HEK293T (cell line): ENCODE measurements at places on chromosomes 2 and 18.

- DNase-seq: no peak
Measured at GRCh38 chr2:197340591-197340990, 30.0 kb upstream of the ANKRD44 start.

DNA sequence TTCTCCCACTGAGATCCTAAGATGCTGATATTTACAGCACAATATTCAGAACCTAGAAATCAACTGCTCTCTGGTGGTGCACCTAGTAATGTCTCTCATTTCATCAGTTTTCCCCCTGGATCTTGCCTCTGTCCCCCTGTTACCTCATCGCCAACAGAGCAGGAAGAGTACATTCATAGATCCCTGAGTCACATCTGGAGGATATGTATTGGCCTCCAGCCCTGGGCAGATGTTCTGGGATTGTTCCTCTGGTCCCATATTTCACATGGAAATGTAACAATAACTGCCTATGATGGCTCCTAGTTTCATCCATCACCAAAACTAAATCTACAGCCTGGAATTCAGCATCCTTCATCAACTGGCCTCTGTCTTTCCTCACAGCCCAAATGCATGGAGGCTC lies 278.8 kb upstream of the SLC14A2 start:
- no peak for DNase-seq

- DNase-seq: no peak
Measured at GRCh38 chr2:60067006-60067405, 486.4 kb downstream of the BCL11A start.

- no peak for DNase-seq
Measured at GRCh38 chr2:37585982-37586621, 85.3 kb downstream of the CDC42EP3 start.

GRCh38 chr18:22822024-22822423 lies 111.1 kb upstream of the RBBP8 start:
- no peak for DNase-seq

DNA sequence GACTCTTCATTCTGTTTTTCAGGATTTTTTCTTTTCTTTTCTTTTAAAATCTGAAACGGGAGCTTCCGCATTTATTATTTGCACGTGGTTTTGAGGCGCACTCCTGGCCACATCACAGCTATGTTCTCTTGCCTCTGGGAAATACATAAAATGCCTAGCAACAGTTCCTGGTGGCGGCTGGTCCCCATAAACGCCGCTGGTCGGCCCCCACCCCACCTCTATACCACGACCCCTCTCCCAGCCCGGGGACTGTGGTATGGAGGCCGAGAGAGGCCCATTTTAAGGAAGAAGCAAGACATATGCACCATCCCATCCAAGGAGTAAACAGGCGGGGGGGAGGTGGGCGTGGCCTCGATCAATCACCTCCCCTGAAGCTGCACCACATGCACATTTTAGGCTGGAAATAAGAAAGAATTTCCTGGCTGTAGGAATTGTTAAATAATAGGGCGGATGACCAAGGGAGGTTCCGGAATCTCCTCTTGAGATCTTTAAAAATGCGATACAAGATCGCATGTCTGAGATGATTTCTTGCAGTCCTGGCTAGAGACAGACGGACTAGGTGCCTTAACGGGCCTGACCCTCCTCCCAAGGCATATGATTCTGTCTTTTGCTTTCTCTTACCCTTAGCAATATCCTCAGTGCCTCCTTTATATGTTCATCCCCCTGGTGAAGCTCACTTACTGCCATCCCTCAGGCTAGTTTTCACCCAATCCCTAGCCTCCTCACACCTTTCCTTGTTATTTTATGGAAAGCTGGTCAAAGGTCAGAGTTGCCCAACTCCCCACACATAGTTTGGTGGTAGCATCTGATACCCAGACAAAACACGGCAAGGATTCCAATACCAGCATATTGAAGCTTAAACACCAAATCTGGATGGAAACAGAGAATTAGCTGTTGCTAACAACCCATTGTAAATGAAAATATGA lies 82.4 kb downstream of the BCL2 start:
- no peak for DNase-seq

DNA sequence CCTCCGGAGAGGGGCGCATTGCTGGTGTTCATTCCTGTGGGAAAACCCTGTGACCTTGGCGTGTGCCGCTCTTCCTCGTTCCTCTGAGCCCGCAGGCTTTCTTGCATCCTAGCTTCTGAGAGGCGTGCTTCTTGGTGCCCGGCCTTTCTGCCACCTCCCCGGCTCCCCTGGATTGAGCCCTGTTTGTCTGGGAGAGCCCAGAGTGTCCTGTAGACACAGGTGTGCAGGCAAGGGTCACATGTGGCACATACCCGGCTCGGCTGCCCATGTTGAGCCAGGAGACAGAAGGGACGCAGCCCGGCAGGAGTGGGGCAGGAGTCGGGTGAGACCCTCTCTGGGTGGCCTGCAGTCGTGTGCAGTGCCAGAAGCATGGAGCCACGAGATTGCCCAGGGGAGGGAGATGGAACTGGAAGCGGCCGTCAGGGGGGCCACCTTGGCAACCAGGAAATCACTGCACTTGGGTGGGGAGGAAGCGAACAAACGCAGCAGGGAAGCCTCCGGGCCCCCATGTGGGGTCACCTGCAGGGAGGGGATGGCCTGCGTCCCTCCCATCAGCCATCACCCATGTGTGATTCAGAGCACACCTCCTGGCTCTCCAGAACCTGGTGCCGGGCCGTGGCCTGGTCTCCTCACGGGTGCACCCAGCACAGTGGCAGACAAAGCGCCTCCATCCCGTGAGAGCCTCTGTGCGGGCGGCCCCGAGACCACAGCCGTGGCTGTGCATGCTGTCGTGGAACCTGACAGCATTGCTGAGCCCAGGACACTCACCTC lies 92.9 kb downstream of the SH3BP4 start:
- DNase-seq: no peak

DNA sequence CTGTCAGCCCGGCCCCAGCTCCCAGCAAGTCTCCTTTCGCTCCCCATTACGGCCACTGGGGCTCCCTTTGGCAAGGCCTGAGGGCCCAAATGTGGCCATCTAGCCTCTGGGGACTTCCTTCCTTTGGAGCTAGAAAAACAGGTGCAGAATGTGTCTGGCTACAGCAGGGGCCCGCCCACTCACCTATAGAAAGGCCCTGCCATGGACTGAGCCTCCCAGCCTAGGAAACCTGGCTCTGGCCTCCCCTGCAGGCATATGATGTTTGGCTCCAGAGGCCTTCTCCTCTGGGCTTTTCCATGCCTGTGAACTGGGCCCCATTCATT lies 55.3 kb upstream of the ALPP start:
- DNase-seq: no peak

GRCh38 chr2:75071766-75072165 lies 113.3 kb downstream of the POLE4 start:
- DNase-seq: no peak
